Stimulated activated CD8-positive, alpha-beta memory T cell treated with anti-CD3 and anti-CD28 coated beads, Interleukin-7, amount 100 ng/mL, for 48 hours (primary cell): ENCODE measurements at places on chromosomes 7 and 10.

DNA sequence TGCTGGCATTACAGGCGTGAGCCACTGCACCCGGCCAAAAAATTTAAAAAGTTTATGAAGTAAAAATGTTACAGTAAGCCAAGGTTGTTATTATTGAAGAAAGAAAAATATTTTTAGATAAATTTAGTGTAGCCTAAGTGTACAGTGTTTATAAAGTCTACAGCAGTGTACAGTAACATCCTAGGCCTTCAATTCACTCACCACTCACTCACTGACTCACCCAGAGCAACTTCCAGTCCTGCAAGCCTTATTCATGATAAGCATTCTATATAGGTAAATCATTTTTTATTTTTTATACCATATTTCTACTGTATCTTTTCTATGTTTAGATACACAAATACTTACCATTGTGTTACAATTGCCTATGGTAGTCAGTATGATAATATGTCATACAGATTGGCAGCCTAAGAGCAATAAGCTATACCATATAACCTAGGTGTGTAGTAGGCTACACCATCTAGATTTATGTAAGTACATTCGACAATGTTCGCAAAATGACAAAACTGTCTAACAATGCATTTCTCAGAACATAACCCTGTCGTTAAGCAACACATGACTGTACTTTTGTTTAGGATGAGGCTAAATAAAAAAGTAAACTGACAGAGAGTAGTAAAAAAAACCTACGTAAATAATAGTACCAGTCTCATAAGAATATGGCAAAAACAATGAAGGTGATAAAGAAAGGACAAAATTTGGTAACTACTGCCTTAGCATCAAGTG is 77.8 kb upstream of the FAM133B start:
- DNase-seq: no peak

GRCh38 chr7:92848851-92849250 is 12.5 kb upstream of the CDK6 start:
- no peak for DNase-seq

DNA sequence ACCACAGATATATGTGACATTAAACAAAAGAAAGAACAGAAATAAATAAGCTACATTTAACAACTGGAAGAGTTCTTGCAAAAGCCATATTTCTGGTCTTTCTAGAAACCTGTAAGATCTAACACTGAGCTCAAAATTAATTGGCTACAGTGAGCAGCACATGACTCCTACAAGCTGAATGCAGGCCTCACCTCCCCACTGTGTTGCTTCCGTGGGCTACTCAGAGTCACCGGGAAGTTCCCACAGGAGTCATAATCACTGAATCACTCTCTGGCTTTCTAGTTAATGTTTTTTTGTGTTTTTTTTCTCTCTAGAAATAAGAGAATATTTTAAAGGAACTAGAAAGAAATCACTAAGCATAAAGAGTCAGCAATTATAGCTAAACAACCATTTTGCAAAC is 10.2 kb upstream of the MRPS24 start:
- no peak for DNase-seq

GRCh38 chr10:48694371-48695030 is 9.8 kb downstream of the WDFY4 start:
- DNase-seq: no peak

DNA sequence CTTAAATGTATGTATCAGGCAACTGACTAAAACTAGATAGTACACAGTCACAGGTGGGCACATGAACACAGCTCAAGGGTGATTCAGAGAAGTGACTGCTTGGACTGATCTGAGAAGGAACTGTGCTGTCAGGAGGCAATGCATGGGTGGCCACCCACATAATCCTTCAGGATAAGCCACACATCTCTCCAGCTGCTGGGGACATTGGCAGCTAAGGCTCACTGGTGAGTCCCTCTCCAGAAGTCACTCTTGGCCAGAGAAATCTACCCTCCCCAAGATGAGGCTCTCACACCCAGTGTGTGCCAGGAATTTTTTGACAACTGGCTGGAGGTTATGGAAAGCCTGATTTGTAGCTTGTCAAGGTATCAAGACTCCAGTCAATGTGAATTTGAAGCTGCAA is 302.4 kb upstream of the NEBL start:
- no peak for DNase-seq

- no peak for DNase-seq
Observed at GRCh38 chr10:61487506-61487905, 34.3 kb upstream of the TMEM26 start.

- DNase-seq: no peak
Observed at GRCh38 chr7:110760341-110760740, 330.6 kb upstream of the LRRN3 start.

GRCh38 chr10:114458955-114459354 is 54.7 kb upstream of the AFAP1L2 start:
- no peak for DNase-seq

GRCh38 chr7:371119-371778 is 81.3 kb downstream of the FOXL3 start:
- no peak for DNase-seq

- no peak for DNase-seq
Observed at GRCh38 chr10:60896033-60896432, 48.0 kb downstream of the RHOBTB1 start.

DNA sequence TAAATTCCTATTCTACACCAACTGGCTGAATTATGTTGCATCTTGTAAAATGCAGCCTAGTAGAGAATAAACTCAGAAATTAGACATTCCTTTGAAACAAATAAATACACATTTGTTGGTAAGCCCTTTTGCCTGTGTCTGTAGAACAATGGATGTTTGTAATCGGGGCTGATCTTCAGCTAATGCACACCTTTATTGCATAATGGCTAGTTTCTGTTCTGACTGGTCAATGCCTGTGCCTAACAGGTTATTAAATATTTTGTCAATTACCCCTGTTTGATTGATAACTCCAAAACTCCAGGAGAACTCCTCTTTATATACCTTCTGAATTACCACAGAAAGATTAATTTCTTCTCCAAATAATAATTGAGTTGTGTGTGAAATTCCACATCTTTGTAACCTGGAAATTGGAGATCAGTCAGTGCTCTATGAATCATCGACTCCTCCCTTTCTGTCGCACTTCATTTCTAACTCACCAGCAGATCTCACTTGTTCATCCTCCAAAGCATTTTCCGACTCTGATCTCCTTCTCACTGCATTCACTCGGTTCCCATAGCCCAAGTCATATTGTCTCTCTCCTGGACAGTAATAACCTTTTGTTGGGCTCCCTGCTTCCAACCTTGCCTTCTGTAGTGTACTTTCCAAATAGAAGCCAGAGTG is 196.0 kb upstream of the FZD1 start:
- DNase-seq: no peak

DNA sequence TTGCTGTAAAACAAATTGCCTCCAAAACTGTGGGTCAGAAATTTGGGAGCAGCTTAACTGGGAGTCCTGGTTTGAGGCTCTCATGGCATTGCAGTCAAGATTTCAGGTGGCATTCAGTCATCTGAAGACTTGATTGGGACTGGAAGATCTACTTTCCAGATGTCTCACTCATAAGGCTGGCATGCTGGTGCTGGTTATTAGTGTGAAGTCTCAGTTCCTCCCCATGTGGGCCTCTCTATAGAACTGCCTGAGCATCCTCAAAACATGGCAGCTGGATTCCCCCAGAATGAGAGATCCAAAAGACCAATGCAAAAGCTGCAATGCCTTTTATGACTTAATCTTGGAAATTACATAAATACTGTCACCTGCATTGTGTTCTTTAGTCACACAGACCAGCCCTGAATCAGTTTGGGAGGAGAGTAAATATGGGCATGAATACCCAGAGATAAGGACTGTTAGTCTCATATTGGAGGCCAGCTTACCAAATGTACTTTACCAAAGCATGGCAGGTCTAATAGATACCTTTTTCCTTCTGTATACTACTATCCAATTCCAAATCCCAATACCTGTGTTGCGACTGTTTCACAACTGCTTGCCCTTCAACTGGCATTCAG is 6.5 kb upstream of the HERPUD2 start:
- DNase-seq: no peak

DNA sequence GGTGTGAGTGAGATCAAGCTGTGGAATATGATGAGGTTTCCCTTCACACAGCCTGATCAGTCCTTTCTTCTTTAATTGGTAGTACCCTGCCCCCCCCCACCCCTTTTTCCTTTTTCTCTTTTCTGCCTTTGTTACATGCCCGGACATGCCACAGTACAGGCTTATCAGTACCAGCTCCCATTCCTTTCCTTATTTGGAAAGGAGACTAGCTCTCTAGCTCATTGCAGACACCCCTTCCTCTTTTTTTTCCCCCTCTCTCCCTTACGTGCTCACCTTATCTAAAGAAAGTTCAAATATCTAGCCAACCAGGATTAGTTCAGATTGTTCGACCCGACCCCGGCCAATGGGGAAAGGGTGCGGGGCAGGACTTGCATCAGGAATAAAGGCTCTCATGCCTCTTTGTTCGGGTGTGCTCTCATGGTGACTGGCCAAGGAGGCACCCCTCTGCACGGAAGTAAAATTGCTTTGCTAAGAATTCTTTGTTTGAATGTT is 230.4 kb downstream of the ACTR3B start:
- no peak for DNase-seq

DNA sequence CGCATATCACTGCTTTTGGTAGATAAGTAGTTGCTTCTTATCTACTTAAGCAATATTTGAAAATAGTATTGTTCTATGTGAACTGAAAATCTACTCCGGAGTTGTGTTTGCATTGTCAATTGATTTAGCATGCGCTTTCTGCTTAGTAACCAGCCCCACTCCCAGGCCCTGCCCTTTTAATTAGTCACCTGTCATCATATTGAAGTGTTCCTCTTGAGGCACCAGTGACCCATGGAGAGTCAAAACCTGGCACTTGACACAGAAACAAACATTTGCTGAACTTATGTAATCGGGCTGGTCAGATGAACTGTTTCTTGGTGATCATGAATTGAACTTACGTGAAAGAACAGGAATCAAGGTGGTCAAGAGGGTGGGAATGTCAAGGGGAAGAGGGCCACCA is 27.8 kb upstream of the CDHR3 start:
- no peak for DNase-seq

- DNase-seq: no peak
Observed at GRCh38 chr10:14742815-14743214, 31.9 kb downstream of the FAM107B start.

GRCh38 chr7:88396948-88397322 is 90.2 kb upstream of the STEAP4 start:
- no peak for DNase-seq

DNA sequence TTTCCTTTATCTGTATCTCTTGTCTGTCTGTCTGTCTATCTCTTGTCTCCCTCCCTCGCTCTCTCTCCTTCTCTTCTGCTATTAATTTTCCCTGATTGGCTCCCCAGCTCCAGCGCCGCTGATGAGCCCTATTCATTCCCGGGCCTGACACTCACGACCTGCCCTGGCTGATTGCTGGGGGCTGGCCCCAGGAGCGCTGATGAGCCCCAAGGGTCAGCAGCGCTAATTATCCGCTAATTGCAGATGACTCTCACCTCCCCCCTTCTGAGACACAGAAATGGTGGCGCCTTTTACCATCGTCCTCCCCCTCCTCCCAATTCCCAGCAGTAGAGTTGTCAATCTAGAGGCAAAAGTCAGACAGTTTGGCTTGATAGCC is 1.3 kb upstream of the GBX1 start:
- no peak for DNase-seq

- DNase-seq: no peak
Observed at GRCh38 chr10:70123817-70124216, 8.8 kb downstream of the AIFM2 start.

GRCh38 chr7:126286317-126286716 is 966.4 kb downstream of the GRM8 start:
- DNase-seq: no peak

DNA sequence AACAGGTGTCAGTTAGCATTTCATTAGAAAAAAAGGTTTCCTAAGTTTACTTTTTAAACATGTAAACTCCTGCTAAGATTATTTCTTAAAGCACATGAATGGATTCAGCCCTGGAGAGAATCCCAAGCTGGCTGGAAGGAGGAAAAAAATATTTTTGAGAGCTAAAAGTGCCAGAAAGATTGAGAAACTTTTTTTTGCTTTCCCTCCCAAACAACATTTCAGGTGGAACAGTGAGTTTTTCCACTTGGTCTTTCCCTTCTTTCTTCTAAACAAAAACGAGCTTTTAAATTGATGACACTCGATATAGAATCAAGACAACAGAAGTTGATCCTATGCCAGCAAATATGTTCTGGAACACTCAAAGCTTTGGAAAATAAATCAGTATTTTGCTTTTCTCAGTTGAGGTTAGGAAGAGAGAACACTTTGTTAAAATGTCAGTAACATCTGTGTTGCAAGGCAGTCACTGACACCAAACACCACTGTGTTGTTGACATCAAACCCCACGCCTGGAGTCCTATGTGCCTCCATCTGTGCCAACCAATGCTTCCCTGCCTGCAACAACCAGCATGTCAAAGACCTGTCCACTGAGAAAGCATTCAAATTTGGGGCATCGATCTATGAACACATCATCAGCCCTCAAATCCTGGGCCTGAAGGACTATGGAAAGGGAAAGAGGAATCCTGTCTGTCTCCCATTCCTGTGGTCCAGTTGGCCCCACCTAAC is 22.9 kb upstream of the INSIG1 start:
- no peak for DNase-seq

DNA sequence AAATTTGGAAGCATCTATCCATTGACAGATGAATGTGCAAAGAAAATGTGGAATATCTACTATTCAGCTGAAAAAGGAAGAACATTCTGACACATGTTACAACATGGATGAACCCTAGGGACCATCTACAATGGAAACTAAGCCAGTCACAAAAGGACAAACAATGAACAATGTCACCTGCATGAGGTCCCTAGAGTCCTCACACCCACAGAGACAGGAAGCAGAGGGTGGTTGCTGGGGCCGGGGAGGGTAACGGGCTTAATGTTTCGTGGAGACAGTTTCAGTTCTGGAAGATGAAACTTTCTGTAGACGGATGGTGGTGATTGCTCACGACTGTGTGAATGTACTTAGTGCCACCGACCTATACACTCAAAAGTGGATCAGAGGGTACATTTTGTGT is 282.9 kb downstream of the ADARB2 start:
- peak; percentile 11 for DNase-seq

DNA sequence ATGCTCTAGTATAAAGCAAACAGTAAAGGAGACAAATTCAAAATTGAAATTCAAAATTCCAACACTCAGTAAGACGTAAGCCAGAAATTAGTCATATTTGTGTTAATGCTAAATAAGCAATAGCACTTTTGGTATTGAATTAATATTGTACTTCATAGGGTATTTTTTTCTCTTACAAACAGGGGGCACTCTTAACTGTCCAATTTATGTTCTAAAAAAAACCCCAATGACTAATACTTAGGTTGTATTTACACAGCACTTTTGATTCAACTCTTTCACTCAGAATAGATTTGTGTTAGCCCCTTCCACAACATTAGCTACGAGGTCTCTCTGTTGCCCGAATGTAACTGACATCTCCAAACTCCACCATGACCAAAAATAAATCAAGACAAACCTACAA is 284.9 kb upstream of the COBL start:
- no peak for DNase-seq
